ENCODE measurements at places on chromosomes 1 and 21.

- no peak for DNase-seq
These were observed 6.0 kb downstream of the GLIS1 start for GRCh38 chr1:53732912-53733317.

DNA sequence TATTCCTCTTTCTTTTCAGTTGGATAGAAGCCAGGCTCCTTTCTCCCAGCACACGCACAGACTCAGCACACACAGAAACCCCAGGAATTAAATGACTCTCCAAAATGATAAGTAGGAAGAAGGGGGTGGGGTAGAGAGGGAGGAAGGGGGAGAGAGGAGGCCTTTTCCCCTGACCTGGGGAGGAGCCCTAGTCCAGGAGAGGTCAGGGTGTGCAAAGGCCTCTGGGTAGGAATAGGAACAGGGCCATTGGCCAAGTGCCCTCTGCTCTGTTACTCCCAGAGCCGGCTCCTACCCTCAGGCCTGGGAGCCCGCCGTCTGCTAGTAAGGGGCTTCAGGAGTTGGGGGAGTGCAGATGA, 35.6 kb upstream of the PUM1 start:
- no peak for DNase-seq

DNA sequence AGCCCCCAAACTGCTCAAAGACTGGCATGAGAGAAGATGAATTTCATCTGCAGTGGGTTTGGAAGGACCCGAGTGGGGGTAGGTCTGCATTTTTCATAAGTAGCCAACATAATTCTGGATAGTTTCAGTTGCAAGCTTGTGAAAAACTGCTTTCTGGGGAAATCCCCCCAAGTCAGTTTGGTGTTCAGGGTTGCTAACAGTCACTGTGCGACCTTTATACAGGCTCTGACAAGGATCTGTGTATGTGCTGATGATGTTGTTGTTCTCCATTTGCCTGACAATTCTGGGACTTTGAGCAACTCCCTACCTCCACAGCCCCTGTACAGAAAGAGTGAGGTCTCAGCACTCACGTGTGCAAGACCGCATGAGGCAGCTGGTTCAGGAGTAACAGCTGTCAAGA, 87.9 kb downstream of the SUSD4 start:
- DNase-seq, result no peak

- no peak for DNase-seq
These were observed 7.2 kb upstream of the BECN2 start for GRCh38 chr1:241950390-241950789.

DNA sequence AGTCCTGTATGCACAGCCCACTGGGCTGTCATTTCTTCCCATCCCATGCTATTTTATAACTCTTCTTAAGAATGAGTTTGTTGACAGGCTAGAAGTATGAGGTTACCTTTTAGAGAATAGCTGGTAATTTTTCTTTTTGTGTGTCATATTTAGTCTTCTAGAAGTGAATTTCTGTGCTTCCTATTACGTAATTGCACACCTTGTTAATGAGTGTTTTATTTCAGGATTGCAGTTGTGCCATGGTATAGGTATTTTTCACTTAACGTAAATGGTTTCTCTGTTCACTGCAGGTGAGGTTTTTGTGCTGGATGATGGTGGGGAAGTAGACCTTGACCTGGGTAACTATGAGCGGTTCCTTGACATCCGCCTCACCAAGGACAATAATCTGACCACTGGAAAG, 5.0 kb downstream of the CTPS1 start:
- DNase-seq, result no peak

DNA sequence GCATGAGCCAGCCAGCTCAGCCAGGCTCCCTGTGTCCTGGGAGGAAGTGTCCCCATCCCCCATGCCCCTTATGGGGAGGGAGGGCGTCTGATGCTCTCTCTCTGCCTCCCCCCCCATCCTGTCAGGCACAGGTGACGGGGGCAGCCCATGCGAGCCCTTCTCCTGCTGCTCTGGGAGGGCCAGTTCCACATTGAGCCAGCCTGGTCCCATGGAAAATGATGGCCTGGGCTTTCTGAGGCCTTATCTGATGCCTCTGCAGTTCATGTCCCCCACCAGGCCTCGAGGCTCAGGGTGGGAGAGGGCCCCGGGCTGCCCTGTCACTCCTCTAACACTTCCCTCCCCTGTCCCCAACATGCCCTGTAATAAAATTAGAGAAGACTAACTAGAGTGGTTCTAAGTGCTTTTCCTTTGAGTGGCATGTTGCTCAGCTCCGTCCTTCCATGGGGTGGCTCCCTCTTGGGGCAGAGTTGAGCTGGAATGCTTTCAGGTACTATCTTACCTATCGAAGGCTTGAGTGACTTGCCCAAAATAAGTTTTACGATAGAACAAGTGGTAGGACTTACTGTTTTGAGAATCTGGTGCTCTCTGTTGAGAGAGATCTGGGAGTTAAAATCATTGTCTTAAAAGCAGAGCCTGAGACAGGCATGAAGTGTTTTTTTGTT, 1.8 kb upstream of the MTFR1L start:
- no peak for DNase-seq

DNA sequence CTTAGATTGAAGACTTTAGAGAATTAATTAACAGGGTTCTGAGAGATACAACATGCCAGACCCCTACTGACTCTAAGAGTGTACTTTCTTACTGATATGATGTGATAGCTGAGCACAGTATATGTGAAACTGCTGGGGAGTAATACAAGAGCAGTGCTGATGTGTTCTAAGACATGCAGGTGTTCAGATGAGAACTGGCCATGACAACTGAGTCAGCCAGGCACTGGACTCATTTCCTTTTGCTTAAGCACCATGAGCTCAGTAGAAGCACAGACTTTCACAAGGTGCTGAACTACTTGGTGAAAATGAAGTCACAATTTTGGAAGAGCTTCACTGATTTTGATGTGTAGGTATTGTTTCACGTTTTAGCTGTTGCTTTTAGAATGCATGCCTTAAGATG, 15.9 kb upstream of the POGZ start:
- DNase-seq, result no peak

DNA sequence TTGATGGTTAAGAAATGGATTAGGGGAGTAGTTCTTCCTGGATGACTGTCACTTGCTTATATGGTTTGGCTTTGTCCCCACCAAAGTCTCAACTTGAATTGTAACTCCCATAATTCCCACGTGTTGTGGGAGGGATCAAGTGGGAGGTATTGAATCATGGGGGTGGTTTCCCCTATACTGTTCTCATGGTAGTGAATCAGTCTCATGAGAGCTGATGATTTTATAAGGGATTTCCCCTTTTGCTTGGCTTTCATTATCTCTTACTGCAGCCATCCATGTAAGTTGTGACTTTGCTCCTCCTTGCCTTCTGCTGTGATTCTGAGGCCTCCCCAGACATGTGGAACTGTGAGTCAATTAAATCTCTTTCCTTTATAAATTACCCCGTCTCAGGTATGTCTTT, 1621.1 kb downstream of the MRPL39 start:
- DNase-seq, result no peak

- DNase-seq, result no peak
These were observed 128.6 kb downstream of the PLA2G4A start for GRCh38 chr1:186957314-186957713.

Measured in activated T-helper 1 cell treated with anti-CD3 and anti-CD28 coated beads, Interleukin-2, amount 50 U/mL, for 16 hours (primary cell).